Stimulated activated naive B cell treated with anti-CD40 and anti-IgM and Interleukin-4, amounts not matched to agents 10 μg/mL and 1 μg/mL and 100 μg/mL, for 72 hours (primary cell): ENCODE measurements at places on chromosomes 12 and 14.
A peak's percentile ranks its signal among the peaks of the same experiment; 100 is the strongest.

DNA sequence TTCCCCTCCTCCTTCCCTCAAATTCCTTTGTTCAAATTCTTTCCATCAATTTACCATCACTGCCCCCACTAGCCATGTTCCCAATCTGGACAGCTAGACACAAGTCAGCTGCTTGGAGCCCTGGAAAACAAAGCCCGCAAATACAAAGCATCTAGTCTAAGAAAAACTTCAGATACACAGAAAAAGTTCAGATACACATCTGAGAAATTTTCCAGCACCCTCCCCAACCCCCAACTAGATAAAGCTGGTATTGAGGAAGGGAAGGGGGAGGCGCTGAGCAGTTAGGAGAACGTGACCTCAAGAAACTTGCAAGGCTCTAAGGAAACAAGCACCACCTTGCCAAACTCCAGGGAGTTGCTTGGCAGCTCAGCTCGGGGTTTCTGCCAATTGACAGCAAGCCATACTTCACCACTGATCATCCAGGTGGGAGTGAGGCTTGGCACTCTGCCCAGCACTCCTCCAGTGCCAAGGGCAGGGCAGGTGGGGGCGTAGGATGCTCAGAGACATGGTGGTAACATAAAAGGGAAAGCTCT, 5.1 kb upstream of the CNIH1 start:
- DNase-seq = no peak

DNA sequence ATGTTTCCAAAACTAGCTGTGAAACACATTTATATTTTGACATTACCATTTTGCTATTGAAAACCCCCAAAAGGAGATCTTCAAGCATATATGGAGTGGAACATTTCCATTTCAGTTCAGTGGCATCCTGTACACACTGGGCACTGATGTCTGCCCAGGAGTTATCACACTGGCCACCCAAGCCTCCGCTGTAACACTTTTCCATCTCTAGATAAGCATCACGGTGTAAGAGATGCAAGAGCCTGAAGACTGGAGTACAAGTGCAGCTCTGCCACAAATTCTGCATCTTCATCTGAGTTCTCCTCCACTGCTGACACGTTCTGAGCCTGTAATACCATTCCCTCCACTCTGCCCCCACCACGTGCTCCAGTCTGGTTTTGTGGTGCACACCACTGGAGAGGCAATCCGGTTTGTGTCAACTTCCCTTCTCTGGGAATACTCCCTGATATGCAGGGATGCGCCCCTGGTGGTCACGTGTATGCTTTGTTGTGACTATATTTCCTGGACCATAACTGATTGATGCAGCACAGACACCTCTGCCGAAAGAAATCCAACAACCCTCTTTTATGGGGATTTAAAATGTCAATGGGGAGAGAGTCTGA, 12.7 kb downstream of the SPTLC2 start:
- DNase-seq = no peak

GRCh38 chr12:106033161-106033675, 105.5 kb downstream of the NUAK1 start:
- DNase-seq = no peak

GRCh38 chr12:44848703-44849085, 27.4 kb downstream of the NELL2 start:
- no peak for DNase-seq

GRCh38 chr12:103975368-103975767, 9.7 kb downstream of the TDG start:
- no peak for DNase-seq

GRCh38 chr12:131536766-131537165, 174.1 kb upstream of the SFSWAP start:
- no peak for DNase-seq

GRCh38 chr14:30297876-30298795, 260.8 kb upstream of the G2E3 start:
- DNase-seq = no peak

- no peak for DNase-seq
Measured at GRCh38 chr12:88371416-88372183, 208.7 kb downstream of the KITLG start.

- peak; percentile 57 for DNase-seq
Measured at GRCh38 chr14:103546652-103547454, 15.6 kb downstream of the BAG5 start.

- peak; percentile 3 for DNase-seq
Measured at GRCh38 chr14:21039585-21040369, 2.4 kb upstream of the RNASE7 start.

DNA sequence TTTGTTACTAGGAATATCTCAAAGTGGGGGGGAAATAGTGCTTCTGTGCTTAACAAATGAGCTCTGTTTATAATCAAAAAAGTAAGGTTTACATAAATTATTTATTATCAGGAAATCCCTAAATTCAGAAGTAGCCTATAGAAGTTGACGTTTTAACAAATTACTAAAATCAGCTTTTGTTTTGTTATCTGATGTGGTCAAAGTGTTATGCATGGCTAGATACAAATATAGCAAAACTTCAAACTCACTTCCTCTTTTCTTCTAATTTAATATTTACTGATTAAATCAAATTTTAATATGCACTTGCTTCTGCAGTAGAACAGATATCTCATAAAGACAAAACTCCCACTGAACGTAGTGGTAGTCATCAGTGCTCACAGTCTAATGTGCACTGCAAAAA, 47.5 kb downstream of the GARIN6 start:
- no peak for DNase-seq
